ENCODE measurements at places on chromosomes 7 and 10.

GRCh38 chr10:17609523-17610079 lies 7.6 kb downstream of the HACD1 start:
- no peak for DNase-seq

- no peak for DNase-seq
Measured at GRCh38 chr10:97451605-97452004, 5.6 kb downstream of the ZDHHC16 start.

DNA sequence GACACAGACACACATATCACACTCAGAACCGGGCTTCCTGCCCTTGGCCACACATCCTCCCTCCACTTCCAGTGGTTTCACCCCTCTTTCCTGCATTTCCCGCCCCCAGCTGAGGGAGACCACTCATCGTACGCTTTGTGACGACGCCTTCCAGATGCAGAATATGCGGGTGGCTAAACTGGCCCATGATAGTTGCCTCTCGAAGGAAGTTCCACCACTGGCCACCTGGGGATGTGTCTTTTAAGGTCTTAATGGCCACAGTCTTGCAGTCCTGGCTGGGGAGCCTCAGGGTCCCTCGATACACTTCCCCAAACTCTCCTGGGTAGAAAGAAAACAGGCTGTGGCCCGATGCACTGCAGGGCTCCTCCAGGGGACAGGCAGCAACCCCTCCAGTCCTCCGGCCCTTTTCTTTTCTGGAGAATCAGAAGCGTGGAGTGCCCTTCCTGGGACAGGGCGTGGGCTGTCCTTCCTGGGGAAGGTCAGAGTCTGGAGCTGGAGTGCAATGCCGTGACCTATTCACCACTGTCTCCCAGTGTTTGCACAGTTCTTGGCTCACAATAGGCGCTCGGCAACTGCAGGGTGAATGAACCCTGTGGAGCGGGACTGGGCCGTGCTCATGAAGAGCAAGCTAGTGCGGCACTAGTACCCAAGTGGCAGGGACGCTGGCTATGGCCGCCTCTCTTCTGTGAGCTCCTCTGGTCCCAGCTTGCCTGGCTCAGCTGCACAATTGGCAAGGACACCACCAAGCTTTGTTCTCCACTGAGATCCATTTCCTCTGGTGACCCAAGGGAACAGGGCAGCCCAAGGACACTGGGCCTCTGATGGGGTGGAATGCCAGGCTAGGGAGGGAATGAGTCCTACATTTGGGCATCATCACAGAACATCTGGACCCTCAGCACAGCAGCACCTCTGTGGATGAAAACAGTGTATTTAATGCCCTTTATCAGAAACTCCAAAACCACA lies 13.2 kb downstream of the EPHA1 start:
- DNase-seq = no peak

DNA sequence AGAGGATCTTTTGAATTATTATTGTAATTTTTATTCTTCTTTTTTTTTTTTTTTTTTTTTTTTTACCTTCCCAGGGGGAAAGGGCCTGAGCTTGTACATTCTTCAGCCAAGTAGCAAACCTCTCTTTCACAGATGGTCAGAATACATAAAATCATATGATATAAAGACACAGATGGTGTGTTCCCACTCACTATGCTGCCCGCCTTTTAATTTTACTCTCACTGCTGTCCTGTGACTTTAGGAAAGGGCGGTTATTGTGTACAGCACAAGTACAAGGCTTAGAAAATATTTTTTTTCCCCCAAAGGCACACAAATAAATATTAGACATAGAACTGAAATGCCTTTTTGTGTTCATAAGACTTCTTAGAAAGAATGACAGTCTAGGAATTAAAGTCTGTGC lies 213.6 kb downstream of the RPS24 start:
- no peak for DNase-seq

DNA sequence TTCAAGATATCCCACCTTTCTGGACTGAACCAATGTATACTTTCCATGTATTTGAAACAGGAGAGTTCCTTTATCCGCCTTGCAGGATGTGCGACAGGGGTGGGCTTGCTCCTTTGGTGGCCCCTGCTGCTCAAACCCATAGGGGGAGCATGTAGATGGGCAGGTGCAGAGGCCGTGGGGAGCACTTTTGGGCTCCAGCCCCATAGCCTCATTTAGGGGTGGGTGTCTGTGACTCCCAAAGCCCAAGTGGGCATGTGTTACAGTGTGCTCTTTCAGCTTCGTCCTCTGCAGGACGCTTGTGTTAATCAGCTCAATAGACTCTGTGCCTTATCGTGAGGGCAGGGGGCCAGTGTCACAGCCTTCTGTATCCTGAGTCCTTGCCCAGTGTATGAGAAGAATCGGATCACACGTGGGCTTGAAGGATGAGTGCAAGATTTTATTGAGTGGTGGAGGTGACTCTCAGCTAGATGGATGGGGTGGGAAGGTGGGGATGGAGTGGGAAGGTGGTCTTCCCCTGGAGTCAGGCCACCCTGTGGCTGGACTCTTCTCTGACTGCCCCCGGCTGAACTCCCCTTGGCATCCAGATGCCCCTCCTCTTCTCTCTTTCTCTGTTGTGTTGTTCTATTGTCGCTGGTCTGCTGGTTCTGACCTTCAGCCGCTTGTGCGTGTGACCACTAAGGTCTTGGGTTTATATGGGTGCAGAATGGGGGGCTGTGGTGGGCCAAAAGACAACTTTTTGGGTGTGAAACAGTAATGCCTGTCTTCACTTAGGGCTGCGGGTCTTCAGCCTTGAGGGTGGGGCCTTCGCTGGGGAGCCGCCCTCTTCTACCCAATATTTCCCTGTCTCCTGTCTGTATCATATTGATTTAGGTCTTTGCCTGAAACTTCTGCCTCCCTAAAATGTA lies 262.2 kb downstream of the GLRX3 start:
- DNase-seq = no peak

DNA sequence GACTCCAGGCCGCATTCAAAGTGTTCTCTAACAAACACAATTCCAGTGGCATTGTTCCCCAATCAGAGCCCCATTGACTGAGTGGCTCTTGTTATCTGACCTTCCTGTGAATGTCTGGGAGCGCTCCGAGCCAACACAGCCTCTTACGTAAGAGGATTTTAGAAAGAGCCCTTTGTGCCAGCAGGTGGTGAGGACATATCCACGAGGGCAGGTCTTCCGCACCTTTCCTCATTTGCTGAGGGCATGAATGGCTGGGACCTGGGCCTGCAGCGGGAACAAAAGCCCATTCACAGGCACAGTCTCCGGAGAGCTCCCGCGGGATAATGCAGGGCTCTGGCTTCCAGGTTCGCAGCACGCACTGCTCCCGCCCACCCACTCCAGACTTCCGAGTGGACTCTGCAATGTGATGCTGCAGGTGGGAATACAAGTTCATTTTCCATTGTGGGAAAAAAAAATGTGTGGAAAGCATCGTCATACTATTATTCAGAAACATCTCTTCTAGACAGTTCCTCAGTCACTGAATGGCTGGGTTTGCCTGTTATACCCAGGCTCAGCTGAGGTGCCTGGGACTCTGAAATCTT lies 295.0 kb upstream of the IGFBP3 start:
- no peak for DNase-seq

DNA sequence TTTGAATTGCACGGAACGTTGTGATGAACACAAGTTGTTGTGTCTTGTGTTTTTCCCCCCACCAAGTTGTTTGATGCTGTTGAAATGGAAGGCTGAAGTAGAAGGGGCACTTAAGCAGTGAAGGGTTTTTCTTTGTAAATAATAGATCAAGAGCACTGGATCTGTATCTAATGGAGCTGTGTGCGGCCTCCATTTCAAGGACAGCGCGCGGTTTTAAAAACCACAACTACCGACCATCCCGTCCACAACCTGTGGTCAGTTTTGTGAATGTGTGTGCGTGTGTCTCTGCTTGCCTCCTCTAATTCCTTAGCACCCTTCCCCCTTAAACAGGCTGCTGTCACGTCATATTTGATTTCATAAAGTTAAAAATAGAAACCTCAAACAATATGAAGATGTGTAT lies 165.5 kb downstream of the TCF7L2 start:
- no peak for DNase-seq

DNA sequence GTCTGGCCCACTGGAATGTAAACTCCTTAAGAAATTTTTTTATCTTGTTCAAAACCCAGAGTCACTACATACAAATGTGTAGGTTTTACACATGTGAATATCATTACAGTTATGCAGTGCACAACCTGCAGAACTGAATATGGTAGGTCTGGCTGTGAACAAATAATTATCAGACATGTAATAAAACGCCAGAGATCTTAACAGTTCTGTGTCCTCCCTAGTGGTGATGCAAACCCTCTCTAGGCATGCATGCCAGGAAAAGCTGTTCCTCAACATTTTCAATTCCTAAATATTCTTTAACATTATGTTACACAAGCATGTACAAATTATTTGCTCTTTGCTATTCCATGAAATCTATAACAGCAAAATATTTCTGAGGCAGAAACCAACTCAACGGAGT lies 124.6 kb downstream of the IMMP2L start:
- DNase-seq = no peak
